ENCODE measurements at places on chromosomes 6 and 20.

DNA sequence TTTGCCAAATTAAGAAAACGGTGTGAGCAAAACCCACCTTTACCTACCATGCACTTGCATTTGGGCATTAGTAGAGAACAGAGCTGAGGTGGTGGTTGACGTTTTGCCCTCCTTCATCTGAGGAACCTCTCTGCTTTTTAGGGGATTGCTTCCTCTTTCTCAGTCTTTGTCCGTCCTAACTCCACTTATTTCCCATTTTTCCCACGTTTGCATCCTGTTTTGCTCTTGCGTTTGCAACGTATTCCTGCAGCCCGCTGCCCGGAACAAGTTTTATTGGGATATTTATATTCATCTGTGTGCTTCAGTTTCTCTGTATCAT lies 374 bp upstream of the SERINC1 start:
- no peak for DNase-seq

- no peak for DNase-seq
Measured at GRCh38 chr6:35091346-35092083, 49.6 kb downstream of the TCP11 start.

- DNase-seq, result no peak
Measured at GRCh38 chr6:166901626-166902025, 54.7 kb downstream of the RNASET2 start.

- DNase-seq, result peak; percentile 8
Measured at GRCh38 chr20:10666221-10667076, 7.3 kb downstream of the JAG1 start.

DNA sequence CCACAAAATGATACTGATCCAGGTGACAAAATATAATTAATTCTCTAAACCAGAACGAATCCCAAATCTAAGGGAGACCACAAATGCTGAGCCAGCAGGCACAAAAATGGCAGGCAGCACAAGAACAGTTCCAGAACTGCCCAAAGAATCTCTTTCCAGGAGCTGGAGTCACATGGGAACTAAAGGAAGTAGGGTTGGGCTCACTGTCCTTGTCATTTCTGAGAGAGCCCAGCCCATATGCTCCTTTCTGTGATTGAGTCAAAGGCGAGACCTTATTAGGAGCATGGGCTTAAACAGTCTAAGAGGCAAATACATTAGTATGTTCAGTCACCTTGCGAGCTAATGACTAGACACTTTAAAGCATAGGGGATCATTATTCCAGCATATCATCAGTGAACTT lies 327.6 kb upstream of the ARID1B start:
- DNase-seq, result no peak

DNA sequence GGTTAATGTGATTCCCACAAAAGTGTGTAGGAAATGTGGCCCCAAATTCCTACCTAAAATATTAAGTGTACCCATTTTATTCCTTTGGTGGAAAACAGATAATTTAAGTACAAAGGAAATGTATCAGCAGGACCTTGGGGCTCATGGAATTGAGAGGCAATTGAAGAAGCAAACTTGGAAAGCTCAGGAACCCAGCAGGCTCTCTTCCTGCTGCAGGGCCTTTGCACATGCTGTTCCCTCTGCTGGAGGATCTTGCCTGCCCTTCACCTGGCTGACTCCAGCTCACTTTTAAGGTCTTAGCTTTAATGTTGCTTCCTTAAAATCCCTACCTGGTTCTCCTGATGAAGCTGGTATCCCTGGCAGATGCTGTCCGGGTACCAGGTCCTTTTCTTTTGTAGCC lies 9.8 kb upstream of the BLCAP start:
- DNase-seq, result no peak

DNA sequence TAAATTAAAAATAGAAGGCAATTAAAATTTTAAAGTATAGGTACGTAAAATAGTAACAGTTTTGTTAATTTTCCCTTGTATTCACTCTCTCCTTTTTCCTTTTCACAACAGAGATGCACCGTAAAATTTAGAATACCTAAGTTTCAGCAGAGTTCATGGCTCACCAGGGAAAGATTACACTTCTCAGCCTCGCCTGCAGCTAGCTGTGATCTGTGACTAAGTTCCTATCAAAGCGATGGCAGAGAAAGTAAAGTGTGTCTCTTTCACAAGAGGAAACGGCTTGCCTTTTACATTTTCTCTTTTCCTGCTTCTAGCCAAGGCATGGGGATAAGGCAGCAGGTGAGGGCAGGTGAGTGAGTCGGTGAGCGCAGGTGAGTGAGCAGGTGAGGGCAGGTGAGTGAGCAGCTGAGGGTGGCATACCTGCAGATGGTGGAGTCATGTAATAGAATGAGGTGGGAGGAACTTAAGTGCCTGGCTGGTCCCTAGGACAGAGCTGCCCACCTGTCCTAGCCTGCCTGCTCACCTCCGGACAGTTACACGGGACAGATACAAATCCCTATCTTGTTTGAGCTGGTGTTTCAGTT lies 30.9 kb downstream of the ZFP64 start:
- no peak for DNase-seq

- no peak for DNase-seq
Measured at GRCh38 chr20:44089987-44090674, 96.9 kb downstream of the JPH2 start.

DNA sequence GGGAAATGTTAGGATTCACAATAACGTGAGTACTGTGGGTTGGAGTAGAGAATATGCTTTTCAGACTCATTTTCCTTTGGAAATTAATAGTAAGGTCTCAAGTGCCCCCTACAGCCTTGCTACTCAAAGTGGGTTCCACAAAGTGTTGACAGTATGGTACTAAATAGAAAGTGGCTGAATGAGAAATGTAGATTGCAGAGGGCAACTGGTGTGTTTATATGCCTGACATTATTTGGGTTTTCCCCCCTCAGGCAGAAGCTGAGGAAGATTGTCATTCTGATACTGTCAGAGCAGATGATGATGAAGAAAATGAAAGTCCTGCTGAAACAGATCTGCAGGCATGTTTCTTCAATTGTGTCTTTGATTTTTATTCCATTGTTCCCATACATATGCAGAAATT lies 5.6 kb downstream of the FBXO9 start:
- DNase-seq, result no peak

DNA sequence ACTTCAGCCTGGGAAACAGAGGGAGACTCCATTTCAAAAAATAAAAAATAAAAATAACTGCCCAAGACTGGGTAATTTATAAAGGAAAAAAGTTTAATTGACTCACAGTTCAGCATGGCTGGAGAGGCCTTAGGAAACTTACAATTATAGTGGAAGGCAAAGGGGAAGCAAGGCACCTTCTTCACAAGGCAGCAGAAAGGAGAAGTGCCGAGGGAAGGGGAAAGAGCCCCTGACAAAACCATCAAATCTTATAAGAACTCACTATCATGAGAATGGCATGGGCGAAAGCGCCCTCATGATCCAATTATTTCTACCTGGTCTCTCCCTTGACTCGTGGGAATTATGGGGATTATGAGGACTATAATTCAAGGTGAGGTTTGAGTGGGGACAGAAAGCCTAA lies 95.5 kb upstream of the LGSN start:
- no peak for DNase-seq

- DNase-seq, result no peak
Measured at GRCh38 chr6:22952097-22952496, 382.7 kb downstream of the HDGFL1 start.

GRCh38 chr6:130966344-130966980 lies 96.6 kb downstream of the EPB41L2 start:
- no peak for DNase-seq

- no peak for DNase-seq
Measured at GRCh38 chr6:121810158-121811032, 374.9 kb downstream of the GJA1 start.

- DNase-seq, result no peak
Measured at GRCh38 chr6:146898069-146898887, 299.5 kb downstream of the ADGB start.

Data from femur (tissue), 1 donor.